ENCODE measurements at places on chromosomes 2 and 18.

DNA sequence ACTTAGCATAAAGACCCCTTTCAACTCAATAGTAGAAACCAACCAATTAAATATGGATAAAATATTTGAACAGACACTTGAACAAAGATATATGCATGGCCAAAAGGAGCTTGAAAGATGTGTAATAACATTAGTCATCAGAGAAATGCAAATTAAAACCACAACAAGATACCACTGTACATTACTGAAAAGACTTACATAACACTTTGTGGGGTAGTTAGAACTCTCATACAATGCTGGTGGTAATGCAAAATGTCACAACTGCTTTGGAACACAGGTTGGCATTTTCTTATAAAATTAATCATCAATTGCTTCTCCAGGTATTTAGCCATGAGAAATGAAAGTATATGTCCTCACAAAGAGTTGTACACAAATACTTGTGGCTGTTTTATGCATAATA, 60.7 kb downstream of the TTC27 start:
- peak; percentile 67 for DNase-seq

DNA sequence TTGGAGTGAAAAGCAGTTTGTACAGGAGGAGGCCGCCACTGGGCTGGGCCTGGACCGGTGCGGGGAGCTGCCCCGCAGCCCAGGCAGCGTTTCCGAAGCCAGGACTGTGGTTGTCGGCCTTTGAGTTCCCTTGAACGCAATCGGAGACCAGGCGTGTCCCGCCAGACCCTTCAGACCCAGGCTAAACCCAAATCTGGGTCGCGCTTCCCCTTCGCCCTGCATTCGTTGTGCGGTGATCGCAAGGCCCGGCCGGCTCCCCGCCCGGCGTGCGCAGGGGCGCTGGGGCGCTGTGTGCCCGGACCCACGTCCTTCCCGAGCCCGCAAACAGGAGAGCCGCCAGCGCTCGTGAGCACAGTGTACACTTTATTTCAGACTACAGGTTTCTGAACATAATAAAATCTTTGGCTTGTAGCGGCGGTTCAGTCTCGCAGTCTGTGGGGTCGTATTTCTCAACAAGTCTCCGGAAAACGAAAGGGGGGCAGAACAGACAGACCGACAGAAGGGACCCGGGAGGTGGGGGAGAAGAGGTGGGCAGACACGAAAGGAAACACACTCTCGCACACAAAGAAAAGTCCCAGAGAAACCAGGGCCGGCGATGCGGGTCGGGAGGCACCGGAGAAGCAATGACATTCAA, 5.5 kb downstream of the EN1 start:
- no peak for DNase-seq

GRCh38 chr2:172806493-172806892, 70.8 kb downstream of the RAPGEF4 start:
- DNase-seq, result peak; percentile 68

- no peak for DNase-seq
Measured at GRCh38 chr2:226693521-226693920, 106.1 kb downstream of the IRS1 start.
